Stimulated activated CD8-positive, alpha-beta memory T cell treated with anti-CD3 and anti-CD28 coated beads, Interleukin-7, amount 100 ng/mL, for 4 hours (primary cell): ENCODE measurements at places on chromosomes 1 and 21.

DNA sequence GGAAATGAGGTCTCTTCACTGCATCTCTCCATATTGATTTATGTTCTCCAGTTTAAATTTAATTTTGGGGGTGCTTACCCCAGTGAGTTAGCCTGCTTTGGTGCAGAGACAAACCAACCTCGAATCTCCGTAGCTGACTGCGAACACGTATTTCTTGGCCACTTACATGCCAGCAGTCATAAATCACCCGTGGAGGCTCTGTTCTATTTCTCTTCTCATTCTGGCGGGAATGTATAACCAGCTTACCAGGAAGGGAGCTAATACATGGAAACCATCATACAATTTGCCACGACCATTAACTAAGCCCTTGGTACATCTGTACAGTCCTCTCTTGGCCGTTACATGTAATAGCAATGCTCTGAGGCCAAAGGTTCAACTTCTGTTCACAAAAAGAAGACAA lies 148.0 kb downstream of the PLA2G4A start:
- DNase-seq = no peak

GRCh38 chr1:151945725-151946722 lies 36.7 kb upstream of the THEM4 start:
- peak; percentile 71 for DNase-seq

DNA sequence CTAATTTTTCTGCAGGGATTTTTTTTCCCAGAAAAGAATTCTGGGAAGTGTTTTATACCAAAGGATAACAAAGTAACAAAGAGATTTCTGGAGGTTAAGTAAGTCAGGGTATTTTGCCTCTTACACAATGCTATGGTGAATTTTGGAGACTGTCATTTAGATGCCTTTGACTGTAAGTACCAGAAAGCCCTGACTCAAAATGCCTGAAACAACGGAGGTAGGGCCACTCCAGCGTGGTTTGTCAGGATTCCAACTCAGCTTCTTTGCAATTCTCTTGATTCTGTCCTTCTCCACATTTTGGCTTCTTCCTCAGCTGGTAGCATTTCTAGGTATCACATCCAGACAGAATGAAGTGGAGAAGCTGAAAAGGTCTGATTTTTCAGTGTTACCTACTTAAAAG lies 106.5 kb downstream of the UCHL5 start:
- DNase-seq = no peak

GRCh38 chr1:21342961-21343838 lies 52.9 kb upstream of the ECE1 start:
- no peak for DNase-seq

GRCh38 chr1:241994171-241994570 lies 4.7 kb downstream of the MAP1LC3C start:
- no peak for DNase-seq

GRCh38 chr1:32806290-32806689 lies 10.9 kb downstream of the YARS1 start:
- no peak for DNase-seq

GRCh38 chr1:107228704-107229371 lies 88.0 kb downstream of the NTNG1 start:
- DNase-seq = no peak

- no peak for DNase-seq
These were observed 123.4 kb upstream of the LYPLAL1 start for GRCh38 chr1:219050086-219050821.

- no peak for DNase-seq
These were observed 24.3 kb upstream of the FBXO28 start for GRCh38 chr1:224089583-224089982.
